ENCODE measurements at places on chromosomes 4 and X. TPM values are rescaled to one million over a fixed set of nuclear protein-coding genes. Genes with fewer than 3 reads are reported as not detected.

TMPRSS11D gene
- total RNA-seq: 0.96 TPM

UGT2B10 gene
- not detected for total RNA-seq

CLGN gene
- 95.7 TPM for total RNA-seq

FGF13 gene
- 3.0 TPM for total RNA-seq

CLCN4 gene
- 2.4 TPM for total RNA-seq

NCAPG gene
- 3.4 TPM for total RNA-seq

APELA gene
- total RNA-seq: not detected

CENPI gene
- total RNA-seq: 1.7 TPM

PLCXD1 gene
- 10.4 TPM for total RNA-seq

CD38 gene
- total RNA-seq: under 0.01 TPM

F8A2 gene
- total RNA-seq: 0.96 TPM

PSAPL1 gene
- under 0.01 TPM for total RNA-seq
